Activated CD4-positive, alpha-beta T cell treated with anti-CD3 and anti-CD28 coated beads for 48 hours (primary cell): ENCODE measurements at places on chromosomes 16 and 17.

DNA sequence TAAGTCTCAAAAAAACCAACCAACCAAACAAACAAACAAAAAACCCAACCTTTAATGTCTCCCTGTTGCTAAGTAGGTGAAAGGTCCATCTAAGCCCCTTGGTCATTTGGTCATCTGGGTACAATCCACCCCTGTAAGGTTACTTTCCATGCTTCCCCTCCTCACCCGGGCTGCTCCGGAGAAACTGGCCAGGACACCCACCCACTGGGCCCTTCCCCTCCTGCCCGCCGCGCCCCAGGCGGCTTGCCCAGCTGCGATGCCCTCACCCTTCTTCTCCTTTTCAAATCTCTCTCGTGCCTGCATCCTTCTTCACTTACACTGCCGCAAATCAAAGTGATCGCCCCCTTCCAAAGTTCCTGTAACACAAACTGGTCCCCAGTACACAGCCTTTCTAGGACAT lies 2.0 kb downstream of the NTAN1 start:
- no peak for DNase-seq

- DNase-seq: no peak
These were observed 149.2 kb downstream of the MAF start for GRCh38 chr16:79451196-79451816.

- no peak for DNase-seq
These were observed 3.1 kb upstream of the TEX19 start for GRCh38 chr17:82355770-82356427.

- DNase-seq: peak; percentile 70
These were observed at the start of gene ACSM3 for GRCh38 chr16:20763461-20764232. ACSM3 (plus strand) TSS chr16:20764014; CDS start chr16:20770035, 6,021 bp downstream.

DNA sequence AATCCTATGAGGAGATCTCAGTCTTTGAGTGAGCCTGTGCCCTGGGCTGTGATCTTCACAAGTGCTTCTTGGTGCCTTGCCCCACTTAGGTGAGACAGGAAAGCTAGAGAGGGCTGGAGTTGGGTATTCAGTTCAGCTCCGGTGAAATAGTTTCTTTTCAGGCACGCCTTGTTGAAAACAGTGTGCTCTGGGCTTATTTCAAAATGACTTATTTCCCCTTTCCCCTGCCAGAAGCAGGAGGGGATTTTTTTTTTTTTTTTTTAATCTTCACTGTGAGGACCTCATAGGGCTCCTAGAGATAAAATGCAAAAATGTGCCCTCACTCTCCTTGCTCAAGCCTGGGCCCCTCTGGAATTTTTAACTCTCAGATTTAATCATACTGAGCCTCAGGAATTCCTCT lies 27.2 kb downstream of the MOSMO start:
- DNase-seq: no peak

- no peak for DNase-seq
These were observed at the start of gene OR1A1 for GRCh38 chr17:3207367-3207766. OR1A1 (plus strand) TSS chr17:3207667; CDS start chr17:3215621, 7,954 bp downstream.

DNA sequence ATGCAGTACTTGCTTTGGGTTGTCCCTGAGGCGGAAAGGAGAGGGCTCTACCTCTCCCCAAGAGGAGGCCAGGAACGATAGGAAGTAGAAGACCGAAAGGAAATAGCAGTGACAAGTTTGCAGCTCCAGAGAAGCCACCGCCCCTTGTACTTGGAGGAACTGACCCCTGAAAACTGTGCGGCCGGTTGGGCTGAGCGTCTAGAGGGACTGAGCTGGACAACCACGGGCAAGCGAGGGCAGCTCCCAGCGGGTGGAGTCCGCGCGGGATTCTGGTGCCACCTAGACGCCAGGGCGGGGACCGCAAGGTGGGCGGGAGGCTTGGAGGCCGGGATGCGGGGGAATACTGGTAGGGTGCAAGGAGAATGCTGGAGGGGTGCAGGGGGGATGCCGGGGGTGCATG lies 1.3 kb upstream of the SLC6A4 start:
- DNase-seq: peak; percentile 36

- DNase-seq: peak; percentile 65
These were observed at the start of gene NT5C3B for GRCh38 chr17:41835800-41836549. NT5C3B (minus strand) TSS chr17:41836232; CDS start chr17:41836193, 39 bp downstream.

DNA sequence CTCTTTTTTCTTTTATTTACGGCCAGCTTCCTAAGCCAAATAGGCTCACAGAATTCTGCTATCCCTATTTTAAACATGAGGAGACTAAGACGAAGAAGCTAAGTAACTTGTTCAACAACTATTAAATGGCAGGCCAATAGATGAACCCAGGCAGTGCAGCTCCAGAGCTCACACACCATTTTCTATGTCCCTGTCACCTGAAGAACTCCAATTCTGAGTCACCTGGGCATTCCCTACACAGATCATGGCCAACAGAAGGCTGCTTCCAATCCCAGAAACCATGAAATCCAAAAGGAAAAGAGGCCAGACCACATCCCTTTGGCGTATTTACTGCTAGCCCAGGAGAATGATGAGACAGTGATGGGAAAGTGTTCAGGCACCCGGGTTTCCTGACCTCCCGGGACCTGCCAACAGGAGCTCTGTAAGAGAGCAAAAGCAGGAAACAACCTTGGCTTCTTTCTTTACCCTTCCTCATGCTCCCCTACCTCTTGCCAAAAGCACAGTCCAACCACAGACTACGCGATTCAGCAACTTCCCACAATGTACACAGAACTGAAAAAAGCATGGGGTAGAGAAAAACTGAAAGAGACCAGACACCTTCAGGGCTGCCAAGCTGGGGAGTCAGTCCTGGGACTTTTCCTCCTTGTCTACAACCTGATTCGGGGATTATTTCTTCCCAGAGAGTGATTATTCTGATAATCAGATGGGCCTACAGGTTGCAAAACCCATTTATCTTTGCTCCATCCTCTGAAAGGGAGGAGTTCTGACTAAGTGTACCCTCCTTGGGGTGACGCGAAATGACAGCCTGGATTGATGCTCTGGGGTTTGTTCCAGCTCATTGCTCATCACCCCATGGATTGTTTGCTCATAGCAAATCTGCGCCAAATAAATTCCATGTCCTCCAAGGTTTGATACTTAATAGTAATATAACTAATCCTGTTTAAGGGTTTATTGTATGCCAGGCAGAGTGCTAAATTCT lies 47.8 kb upstream of the HAS3 start:
- DNase-seq: no peak

DNA sequence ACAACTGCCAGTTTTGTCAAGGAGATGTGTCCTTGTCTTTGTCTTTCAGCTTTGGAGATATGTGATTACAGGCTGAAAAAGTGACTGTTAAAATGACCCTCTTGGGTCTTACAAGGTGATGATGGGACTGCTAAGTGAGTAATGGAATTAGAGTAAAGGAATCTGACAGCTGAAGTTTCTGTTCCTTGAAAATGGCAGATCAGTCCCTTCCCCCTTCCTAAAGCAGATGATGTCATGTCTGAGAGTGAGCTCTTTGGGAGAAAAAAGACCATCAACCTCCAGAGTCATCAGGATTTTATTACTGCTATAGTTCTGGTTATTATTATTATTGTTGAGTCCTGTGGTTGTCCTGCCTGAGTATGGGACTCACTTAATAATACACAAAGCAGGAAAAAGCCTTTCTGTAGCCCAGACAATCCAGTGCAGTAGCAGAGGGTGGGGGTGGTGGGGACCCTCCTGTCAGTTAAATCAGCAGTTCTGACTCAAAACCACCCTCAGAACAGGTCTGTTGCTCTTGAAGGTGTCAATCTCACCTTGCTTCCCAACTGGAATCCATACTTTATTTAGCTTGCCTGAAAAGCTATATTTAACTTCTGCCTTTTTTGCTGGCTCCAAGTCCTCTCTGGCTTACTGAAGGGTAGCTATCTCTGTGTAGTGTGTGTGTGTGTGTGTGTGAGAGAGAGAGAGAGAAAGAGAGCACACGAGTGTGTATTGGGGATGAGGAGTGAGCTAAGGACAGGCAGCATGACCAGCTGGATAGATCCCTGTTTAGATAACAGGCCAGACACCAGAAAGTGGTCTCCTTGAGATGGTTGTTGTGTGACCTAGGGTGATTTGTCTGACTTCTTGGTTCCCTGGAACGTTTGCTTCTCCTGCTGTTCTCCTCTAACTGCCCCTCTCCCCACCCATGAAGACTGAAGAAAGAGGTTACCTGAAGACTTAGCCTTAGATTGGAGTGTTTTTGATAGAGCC lies 4.9 kb downstream of the HROB start:
- no peak for DNase-seq

GRCh38 chr16:54930869-54931119 lies 129 bp downstream of the IRX5 start:
- DNase-seq: no peak
